Activated CD4-positive, alpha-beta memory T cell treated with anti-CD3 and anti-CD28 coated beads, Interleukin-2, amount 10 ng/mL, durations not matched to agents 7 days and 5 days (primary cell): ENCODE measurements at places on chromosomes 7 and 10. TPM values are rescaled to one million over a fixed set of nuclear protein-coding genes. Genes with fewer than 3 reads are reported as not detected.

DNA sequence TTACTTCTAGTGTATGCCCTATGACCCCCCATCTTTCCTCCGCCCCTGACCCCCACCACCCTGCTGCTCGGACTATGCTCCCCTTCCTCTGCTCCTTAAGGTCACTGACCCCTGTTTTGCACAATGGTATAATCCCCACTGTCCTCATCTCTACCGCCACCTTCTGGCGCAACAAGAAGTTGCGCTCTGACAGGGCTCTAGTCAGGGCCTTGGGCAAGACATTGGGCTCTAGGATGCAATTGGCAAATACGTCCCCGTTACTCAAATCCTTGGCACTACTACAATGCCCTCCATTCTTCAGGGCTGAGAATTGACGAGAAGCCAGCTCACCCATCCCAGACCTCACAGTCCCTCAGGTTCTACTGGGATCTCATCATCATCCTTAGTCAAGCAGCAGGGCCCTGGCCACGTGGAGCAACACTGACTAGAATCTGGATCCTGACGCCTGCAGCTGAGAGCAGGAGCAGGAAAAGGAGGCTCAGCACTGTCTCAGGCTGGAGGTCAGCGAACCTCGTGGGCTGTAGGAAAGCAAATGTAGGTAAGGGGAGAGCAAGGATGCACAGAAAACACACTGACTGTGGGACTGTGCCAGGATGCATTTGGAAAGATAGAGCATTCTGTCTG, 10.6 kb downstream of the LRIT2 start:
- no peak overlapping the region for H3K4me3 ChIP-seq
- no peaks in the 10 kb centered on the region for H3K27me3 ChIP-seq
- no peaks in the 10 kb centered on the region for H3K36me3 ChIP-seq
- DNase-seq = peak; percentile 55

- H3K27ac ChIP-seq = no peak overlapping the region
- no peak overlapping the region for H3K4me3 ChIP-seq
- no peaks in the 10 kb centered on the region for H3K36me3 ChIP-seq
- H3K4me1 ChIP-seq = no peaks in the 10 kb centered on the region
Observed at GRCh38 chr7:138030679-138031351, 28.9 kb upstream of the CREB3L2 start.

DNA sequence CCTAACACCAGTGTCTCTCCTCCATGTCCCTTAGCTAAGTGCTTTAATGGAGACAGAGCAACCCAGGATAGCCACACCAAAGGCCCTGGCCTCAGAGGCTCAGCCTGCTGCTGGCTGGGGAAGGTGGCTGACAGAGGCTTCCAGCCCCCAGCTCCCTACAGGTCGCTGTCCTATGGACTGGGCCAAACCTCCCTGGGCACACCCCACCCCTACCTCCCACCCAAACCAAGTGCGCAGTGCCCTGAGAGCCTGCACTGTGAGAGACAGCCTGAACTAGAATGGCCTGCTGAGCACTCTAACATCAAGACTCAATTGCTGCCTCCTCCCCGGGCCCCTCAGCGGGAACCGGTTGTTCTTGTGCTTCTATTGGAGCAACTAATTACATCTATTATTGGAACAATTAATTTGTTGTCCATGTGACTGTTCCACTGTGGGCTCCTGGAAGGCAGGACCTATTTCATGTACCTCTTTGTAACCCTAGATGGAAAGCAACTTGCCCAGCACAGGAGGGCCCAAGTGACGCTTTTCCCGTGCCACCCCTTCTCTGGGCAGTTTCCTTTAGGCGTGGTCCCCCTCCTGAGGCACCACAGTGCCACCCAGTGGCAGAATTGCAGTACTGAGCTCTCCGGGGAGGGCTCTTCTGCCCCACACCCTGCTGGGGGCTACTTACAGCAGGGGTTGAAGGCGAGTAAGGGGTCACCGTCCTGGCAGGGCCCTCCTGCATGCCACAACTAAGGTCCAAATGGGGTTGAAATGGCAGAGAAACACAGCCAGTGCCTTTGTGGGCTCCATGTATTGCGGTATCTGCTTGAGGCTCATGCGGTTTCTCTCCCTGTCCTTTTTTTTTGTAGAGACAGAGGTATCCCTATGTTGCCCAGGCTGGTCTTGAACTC, 63.7 kb upstream of the WAPL start:
- no peak overlapping the region for H3K4me3 ChIP-seq
- H3K27ac ChIP-seq = no peak overlapping the region
- peak; percentile 74 for DNase-seq
- no peaks in the 10 kb centered on the region for H3K36me3 ChIP-seq
- no peaks in the 10 kb centered on the region for H3K27me3 ChIP-seq

DNA sequence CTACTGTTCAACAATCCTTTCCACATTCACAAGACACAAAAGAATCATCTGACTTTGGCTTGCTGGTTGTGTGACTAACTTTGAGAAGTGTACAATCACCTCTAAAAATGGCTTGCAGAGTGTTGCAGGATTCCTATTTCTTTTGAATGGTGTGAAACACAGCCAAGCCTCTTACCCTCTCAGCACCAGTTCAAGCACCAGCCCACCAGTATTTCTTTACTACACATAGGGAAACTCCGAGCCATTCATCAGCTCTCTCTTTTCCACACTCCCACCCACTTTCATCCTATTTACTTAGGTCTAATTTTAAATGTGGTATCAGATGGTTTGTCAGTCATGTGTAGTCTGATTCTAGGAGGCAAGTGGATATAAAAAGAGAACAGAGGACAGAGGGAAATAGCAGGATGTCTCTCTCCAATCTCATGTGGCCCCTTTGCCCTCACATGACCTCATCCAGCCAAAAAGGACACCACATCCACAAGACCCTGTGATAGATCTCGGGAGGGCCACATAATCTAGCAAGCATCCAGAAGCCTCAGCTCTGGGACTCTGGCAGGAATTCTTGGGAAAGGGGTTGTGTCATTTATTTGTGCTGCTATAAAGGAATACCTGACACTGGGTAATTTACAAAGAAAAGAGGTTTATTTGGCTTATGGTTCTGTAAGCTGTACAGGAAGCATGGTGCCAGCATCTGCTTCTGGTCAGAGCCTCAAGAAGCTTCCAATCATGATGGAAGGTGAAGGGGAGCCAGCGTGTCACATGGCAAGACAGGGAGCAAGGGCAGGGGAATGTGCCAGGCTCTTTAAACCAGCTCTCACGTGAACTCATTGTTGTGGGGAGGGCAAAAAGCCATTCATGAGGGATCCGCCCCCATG, 66.8 kb upstream of the NEBL start:
- H3K36me3 ChIP-seq = no peaks in the 10 kb centered on the region
- no peak overlapping the region for H3K27ac ChIP-seq
- H3K4me1 ChIP-seq = no peaks in the 10 kb centered on the region
- H3K4me3 ChIP-seq = no peak overlapping the region
- no peaks in the 10 kb centered on the region for H3K27me3 ChIP-seq

The SPDYE1 gene
- not detected for total RNA-seq

The PRSS1 gene
- not detected for total RNA-seq

- no peaks in the 10 kb centered on the region for H3K36me3 ChIP-seq
- no peak for DNase-seq
- H3K27ac ChIP-seq = no peak overlapping the region
- no peak overlapping the region for H3K4me3 ChIP-seq
Observed at GRCh38 chr10:61454541-61454940, 1.4 kb upstream of the TMEM26 start.

- H3K27ac ChIP-seq = peak overlapping the region; percentile 100
- peak overlapping the region; percentile 25 for H3K4me3 ChIP-seq
- DNase-seq = no peak
- peaks cover 38% of the 10 kb centered on the region for H3K4me1 ChIP-seq
- H3K36me3 ChIP-seq = peaks cover 34% of the 10 kb centered on the region
Observed at GRCh38 chr7:41882256-41882655, 179.4 kb upstream of the INHBA start.

The C7orf57 gene
- 0.28 TPM for total RNA-seq

The ABHD11 gene
- 12.3 TPM for total RNA-seq

DNA sequence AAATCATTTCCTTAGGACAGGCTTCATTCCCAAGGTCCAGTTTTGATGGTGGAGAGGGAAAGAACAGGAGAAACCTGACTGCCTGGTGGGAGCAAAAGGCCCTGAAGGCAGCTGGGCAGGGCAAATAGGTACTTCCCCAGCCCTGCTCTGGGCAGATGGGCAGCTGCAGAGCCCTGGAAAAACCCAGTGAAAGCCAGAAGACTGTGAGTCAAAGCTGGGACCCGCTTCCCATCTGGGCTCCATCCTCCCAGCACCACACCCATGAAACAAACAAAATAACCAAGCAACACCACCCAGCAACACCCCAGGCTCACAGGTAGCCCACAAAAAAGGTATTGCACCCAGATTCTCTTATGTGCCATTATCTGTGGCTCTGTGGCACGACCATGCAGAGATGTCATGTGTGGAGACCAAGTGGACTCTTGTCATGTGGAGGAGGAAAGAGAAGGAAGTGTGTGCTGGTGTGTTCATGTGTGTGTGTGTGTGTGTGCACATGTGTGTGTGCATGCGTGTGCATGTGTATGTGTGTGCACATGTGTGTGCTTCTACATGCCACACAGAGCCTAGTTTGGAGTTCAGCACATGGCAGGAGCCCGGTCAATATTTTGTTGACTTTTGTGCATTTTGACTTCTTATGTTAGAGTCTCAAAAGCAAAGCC, 9.8 kb downstream of the CLRN3 start:
- H3K4me3 ChIP-seq = no peak overlapping the region
- peaks cover 9% of the 10 kb centered on the region for H3K27me3 ChIP-seq
- DNase-seq = no peak
- no peaks in the 10 kb centered on the region for H3K36me3 ChIP-seq
- H3K27ac ChIP-seq = no peak overlapping the region

DNA sequence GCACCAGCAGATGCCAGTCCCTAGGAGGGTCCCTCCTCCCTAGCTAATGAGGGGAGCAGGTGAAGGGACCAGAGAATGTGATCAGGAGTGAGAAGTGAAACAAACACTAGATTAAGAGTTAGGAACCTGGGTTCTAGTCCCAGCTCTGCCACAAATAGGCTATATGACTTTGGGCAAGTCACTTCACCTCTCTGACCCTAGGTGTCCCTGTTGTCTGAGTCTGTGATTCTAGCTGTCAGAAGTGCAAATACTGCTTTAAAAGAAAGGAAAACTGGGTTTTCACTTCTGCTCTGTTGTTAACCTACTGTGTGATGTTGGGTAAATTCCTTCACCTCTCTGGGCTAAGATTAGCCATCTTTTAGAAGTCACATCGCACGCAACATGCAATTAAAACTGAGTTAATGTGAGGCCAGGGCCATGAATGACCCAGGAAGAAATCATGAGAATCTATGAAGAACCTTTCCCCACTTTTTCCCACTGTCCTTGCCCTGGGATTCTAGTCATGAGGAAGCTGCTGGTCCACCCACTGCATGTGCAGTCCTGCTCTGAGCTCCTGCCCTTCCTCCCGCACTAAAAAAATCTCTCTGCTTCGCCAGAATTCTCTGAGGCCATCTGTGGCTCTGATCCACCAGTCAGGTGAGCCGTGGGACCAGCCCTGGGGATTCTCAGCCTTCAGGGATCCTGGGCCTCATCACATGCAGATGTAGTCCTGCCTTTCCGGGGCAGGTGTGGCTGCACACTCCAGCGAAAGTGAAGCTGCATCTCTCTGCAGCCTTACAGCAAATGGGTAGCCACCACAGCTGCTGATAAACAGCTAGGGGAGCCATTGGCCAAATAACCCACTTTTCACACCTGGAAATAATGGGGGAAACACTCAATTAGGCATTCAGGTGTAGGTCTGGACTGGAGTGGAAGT, 181.7 kb downstream of the PLXNA4 start:
- H3K4me3 ChIP-seq = no peak overlapping the region
- no peak overlapping the region for H3K27ac ChIP-seq
- DNase-seq = peak; percentile 38
- peaks cover 12% of the 10 kb centered on the region for H3K4me1 ChIP-seq
- no peaks in the 10 kb centered on the region for H3K36me3 ChIP-seq
- peaks cover 13% of the 10 kb centered on the region for H3K27me3 ChIP-seq

The TAS2R5 gene
- total RNA-seq = 1.5 TPM

The CHRM2 gene
- total RNA-seq = not detected

The NUB1 gene
- 62.1 TPM for total RNA-seq

GRCh38 chr7:30474893-30475292, 3.7 kb downstream of the NOD1 start:
- H3K4me3 ChIP-seq = no peak overlapping the region
- H3K4me1 ChIP-seq = peaks cover 83% of the 10 kb centered on the region
- no peaks in the 10 kb centered on the region for H3K27me3 ChIP-seq
- DNase-seq = no peak
- H3K36me3 ChIP-seq = peaks cover 34% of the 10 kb centered on the region
- no peak overlapping the region for H3K27ac ChIP-seq

GRCh38 chr10:105700218-105700617, 1059.1 kb downstream of the SORCS3 start:
- no peaks in the 10 kb centered on the region for H3K27me3 ChIP-seq
- no peak overlapping the region for H3K27ac ChIP-seq
- no peak for DNase-seq
- no peaks in the 10 kb centered on the region for H3K4me1 ChIP-seq

- no peak overlapping the region for H3K27ac ChIP-seq
- DNase-seq = no peak
- H3K36me3 ChIP-seq = no peaks in the 10 kb centered on the region
- no peaks in the 10 kb centered on the region for H3K27me3 ChIP-seq
- no peaks in the 10 kb centered on the region for H3K4me1 ChIP-seq
Observed at GRCh38 chr7:68014031-68014736, 1017.6 kb downstream of the TYW1 start.

GRCh38 chr7:73844131-73844547, 1.8 kb upstream of the METTL27 start:
- peaks cover 10% of the 10 kb centered on the region for H3K27me3 ChIP-seq
- H3K36me3 ChIP-seq = no peaks in the 10 kb centered on the region
- no peak overlapping the region for H3K27ac ChIP-seq
- H3K4me3 ChIP-seq = peak overlapping the region; percentile 5

The SCIN gene
- total RNA-seq = 0.23 TPM

- peak; percentile 49 for DNase-seq
- H3K4me1 ChIP-seq = no peaks in the 10 kb centered on the region
Observed at GRCh38 chr10:77641788-77642397, 4.3 kb upstream of the KCNMA1 start.

GRCh38 chr7:7989616-7990440, 21.2 kb downstream of the GLCCI1 start:
- DNase-seq = no peak
- H3K4me1 ChIP-seq = peaks cover 29% of the 10 kb centered on the region
- no peak overlapping the region for H3K27ac ChIP-seq
- peak overlapping the region; percentile 50 for H3K4me3 ChIP-seq
- peaks cover 15% of the 10 kb centered on the region for H3K36me3 ChIP-seq
- H3K27me3 ChIP-seq = no peaks in the 10 kb centered on the region

DNA sequence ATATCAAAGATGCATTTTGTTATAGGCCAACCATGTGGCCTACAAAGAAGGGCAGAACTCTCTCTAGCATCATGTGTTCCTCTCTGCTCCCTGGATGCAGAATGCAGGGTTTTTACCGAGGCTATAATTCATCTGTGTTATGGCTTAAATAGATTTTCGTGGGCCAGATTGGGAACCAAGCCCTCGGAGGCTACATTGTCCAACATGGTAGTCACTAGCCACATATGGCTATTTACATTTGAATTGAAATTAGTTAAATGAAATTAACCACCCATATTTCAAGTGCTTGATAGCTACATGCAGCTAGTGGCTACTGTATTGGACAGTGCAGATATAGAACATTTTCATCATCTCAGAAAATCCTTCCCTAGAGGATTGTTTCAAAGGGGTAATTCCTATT, 2.8 kb downstream of the PLCE1 start:
- H3K4me3 ChIP-seq = no peak overlapping the region
- peaks cover 45% of the 10 kb centered on the region for H3K27me3 ChIP-seq
- H3K27ac ChIP-seq = no peak overlapping the region
- H3K36me3 ChIP-seq = no peaks in the 10 kb centered on the region

The TAC1 gene
- not detected for total RNA-seq
